ENCODE measurements at places on chromosomes 6 and 20. TPM values are rescaled to one million over a fixed set of nuclear protein-coding genes. Genes with fewer than 3 reads are reported as not detected.

DNA sequence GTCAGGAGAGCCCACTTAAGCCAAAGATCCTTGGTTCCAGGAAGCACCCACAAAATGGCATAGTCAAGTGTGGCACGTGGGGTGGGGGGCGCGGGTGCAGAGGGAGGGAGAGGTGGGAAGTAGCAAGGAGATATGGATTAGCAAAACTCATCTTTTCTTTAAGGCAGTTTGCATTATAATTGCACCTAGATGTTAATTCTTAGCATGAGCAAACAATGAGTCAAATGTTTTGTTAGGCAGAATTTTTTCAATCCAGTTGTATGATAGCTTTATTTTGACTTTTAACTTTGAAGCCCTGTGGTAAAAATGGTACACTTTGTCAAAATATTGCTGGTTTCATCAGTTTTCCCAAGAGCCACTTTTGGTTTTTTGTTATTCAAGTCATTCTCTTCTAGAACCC, 15.0 kb downstream of the SCAND1 start:
- DNase-seq, result no peak

DNA sequence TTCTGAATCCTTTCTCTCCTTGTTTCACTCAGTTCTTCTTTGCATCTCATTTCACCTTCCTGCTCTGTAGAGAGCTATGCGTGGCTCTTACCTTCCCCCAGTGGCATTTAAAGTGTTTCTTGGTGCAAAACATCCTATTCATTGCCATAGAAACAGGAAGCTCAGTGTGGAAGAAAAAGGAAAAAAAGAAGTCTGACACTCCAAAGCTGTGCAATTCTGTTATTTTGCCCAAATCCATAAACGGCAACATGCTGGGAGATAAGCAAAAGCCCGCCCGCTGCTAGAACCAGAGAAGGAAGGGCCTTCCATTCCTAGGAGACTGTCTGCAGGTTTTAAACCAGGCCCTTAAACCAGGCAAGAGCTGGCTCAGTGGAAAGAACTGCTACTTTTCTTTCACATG, 247.1 kb downstream of the HIVEP2 start:
- DNase-seq, result no peak

DNA sequence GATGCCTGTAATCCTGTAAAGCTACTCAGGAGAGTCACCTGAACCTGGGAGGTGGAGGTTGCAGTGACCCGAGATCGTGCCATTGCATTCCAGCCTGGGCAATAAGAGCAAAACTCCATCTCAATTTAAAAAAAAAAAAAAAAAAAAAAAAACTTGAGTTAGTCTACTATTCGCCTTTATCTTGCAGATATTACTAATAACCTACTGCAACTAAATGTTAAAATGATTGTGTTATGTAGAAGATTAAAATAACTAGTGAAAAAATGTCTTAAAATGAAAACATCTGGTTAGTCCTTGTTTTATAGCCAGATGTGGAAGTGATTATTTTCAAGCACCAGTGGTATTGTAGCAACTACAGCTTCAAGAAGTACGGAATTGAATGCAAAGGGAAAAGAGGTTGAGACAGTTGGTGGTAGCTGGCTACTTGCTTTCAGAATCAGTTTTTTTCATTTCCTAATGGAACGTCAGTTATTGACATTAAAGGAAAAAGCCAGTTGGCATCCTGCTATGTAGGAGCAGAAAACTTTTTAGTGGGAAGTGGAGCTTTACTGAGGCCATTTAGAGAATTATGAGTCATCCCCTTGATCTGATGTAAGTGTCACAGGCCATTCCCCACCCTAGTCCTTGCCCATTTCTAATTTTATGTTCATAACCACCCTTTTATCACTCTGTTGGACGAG, 43.8 kb upstream of the DYNLRB1 start:
- DNase-seq, result no peak

Gene ASIP
- total RNA-seq, result 1.2 TPM

Gene HTR1B
- total RNA-seq, result not detected

- DNase-seq, result no peak
These were observed 43.2 kb upstream of the SMIM8 start for GRCh38 chr6:87279196-87279595.

DNA sequence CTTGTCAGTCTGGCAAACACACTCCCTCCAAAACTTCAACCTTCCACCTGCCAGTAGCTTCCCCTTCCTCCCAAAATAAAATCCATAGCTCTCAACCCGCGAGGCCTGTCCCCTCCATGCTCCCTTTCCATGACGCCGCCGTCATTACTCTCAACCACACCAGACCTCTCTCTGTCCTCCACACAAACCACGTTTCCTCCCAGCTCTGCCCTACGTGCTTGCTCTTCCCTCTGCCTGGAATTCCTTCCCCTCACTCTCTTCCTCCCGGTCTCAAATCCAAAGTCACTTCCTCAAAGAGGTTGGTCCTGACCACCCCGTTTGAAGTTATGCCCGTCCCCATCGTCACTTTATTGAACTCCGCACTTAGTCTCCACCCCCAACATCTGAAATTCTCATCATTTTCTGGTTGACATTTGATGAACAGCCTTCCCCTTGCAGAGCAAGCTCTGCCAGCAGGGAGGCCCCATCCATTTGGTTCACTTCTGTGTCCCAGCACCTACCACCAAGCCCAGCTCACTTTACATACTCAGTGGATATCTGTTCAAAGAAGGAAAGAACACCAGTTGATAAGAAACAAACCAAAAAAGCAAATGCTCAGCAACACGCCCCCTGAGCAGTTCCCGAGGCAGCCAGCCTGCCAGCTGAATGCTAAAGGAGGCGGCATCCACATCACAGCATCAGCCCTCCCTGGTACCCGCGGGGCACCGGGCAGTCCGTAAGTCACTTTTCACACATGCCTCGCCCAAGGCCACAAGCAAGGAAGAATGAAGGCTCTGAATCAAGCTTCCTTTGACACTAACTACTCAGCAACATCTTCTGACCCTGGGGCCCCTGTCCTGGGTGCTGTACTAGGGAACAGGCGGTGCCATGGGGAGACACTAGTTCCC, 125.0 kb downstream of the NFATC2 start:
- DNase-seq, result no peak

DNA sequence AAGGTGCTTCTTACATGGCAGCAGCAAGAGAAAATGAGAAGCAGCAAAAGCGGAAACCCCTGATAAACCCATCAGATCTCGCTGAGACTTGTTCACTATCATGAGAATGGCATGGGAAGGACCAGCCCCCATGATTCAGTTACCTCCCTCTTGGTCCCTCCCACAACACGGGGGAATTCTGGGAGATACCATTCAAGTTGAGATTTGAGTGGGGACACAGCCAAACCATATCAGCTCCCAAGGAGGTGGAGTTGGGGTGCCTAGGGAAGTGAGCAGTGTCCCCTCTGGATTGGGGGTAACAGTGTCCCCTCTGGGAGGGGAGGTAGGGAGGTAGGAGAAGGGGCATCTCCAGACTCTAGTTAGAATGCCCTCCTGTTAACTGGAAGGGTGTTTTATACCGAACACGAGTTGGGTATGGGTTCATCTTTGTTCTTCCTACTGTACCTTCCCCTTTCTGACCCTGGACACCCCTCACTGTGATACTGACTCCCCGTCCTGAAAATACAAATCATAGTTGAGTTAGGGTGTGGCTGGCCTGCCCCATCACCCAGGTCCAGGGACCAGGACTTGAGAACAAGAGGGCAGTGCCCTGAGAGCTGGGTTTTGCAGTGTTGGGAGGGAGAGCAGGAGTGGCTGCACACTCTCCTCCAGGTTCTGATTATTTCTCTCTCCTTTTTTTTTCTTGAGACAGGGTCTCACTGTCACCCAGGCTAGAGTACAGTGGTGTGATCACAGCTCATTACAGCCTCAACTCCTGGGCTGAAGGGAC, 62.0 kb downstream of the EFCAB8 start:
- DNase-seq, result no peak

GRCh38 chr6:164133095-164133494, 718.6 kb downstream of the QKI start:
- DNase-seq, result no peak

DNA sequence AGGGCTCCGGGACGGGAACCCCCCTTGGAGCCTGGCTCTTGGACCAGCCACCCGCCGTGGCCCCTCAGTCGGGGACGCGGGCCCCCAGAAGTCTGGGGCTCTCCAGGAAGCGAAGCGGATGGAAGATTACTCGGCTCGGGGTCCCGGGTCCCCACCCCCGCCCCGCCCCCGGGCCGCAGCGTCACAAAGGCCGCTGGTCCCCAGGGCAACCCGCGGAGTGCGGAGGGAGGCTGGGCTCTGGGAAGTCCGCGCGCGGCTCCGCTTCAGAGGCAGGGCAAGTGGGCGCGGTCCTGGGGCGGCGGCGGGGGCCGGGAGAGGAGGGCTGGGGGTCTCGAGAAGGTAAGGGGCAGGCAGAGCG, at the start of gene FNDC11:
TSS of gene FNDC11 (plus strand) at position 227 of the 358 bp plus-strand sequence. CDS start 1,505 bp downstream, outside the sequence.
- DNase-seq, result peak; percentile 68

DNA sequence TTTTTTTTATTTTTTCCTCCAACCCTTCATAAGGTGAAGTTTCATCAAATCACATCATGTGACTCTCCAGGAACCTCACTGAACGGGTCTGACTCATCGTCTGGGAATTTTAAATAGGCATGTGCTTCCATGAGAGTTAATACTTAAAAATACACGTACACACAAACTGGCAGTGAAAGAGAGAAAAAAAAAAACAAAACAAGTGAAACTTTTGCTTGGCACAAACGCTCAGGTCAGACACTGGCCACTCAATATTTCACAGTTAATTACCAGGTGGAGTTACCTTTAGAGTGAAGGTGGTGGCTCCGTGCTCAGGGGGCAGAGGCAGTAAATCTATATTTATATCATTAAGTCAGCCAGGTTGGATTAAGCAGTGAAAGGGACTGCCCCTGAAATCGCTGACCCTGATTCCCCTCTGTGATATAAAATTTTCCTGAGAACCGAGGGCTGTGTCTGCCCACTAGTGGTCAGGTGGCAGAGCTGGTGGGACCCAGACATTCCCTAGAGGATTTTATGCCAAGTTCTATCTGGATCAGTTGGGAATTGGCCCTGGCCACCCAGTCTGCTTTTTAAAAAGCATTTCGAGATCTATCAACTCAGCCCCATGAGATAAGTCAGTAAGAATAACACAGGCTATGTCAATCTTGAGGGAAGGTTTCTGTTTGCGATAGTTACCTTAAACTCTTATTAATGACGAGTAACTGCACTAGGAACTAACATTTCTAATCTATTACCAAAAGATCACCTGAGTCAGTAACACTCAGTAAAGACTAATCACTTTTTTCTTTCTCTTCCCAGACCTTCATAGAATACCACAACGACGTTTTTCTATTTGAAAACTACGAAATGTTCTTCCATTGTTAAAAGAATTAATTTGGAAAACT, 259.1 kb downstream of the HDGFL1 start:
- no peak for DNase-seq

- no peak for DNase-seq
These were observed 217.0 kb downstream of the TBX18 start for GRCh38 chr6:84547341-84547801.

GRCh38 chr20:32052090-32052777, at the start of gene HCK:
TSS of gene HCK (plus strand) at chr20:32052242.
- peak; percentile 56 for DNase-seq

- DNase-seq, result peak; percentile 90
These were observed 67.2 kb upstream of the TBC1D7 start for GRCh38 chr6:13395272-13396237.

Gene ACTL10
- 0.47 TPM for total RNA-seq

Gene FAM217A
- total RNA-seq, result not detected

Gene PKHD1
- total RNA-seq, result not detected

DNA sequence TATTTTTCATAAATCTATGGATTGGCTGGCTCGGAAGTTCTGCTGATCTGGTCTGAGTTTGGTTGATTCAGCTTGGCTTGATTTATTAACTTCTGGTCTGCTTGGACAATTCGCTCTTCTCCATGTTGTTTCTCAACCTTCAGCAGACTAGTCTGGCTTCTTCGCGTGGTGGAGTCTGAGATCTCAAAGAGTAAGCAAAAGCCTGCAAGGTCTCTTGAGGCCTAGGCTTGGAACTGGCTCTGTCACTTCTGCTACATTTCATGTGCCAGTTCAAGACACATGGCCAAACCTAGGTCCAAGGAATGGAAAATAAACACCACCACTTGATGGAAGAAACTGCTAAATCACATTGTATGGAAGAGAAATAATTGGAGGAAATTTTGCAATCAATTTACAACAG, 115.1 kb upstream of the JAG1 start:
- DNase-seq, result peak; percentile 38

Gene FABP7
- not detected for total RNA-seq

Gene SMPDL3A
- 4.7 TPM for total RNA-seq

DNA sequence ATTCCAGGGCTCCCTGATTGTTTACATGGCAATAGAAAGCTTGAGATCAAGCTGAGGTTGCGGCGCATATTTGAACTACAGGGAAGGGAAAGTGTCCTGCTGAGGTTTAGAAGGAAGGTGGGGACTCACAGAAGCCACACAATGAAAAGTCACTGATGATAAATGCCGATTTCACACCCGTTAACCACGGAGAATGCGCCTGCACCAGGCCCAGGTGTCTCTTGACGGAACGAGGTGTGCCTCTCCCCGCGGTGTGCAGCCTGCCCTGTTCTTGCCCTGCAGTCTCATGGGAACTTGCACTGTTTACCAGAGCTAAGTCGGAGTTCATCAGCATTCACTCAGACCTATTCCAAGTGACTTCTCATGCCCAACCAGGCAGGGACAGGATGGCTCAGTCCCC, 90.3 kb downstream of the LY86 start:
- no peak for DNase-seq

DNA sequence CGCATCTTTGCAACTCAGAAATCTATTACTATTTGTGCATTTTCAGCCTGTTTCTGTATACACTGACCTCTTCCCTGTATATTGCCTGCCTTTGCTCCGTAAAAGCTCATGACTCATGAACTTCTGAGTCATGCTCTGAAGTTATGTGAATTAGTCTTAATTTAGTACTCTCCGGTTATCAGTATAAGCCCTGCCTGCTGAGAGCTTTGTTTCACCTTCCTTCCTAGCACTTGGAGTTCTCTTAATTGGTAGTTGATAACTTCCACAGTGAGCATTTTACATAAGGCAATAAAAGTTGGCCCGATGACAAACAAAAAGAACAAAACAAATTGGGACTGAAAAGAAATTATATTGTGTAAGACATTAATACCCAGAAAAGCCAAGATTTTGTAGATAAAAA, 231.4 kb downstream of the GJA1 start:
- no peak for DNase-seq

DNA sequence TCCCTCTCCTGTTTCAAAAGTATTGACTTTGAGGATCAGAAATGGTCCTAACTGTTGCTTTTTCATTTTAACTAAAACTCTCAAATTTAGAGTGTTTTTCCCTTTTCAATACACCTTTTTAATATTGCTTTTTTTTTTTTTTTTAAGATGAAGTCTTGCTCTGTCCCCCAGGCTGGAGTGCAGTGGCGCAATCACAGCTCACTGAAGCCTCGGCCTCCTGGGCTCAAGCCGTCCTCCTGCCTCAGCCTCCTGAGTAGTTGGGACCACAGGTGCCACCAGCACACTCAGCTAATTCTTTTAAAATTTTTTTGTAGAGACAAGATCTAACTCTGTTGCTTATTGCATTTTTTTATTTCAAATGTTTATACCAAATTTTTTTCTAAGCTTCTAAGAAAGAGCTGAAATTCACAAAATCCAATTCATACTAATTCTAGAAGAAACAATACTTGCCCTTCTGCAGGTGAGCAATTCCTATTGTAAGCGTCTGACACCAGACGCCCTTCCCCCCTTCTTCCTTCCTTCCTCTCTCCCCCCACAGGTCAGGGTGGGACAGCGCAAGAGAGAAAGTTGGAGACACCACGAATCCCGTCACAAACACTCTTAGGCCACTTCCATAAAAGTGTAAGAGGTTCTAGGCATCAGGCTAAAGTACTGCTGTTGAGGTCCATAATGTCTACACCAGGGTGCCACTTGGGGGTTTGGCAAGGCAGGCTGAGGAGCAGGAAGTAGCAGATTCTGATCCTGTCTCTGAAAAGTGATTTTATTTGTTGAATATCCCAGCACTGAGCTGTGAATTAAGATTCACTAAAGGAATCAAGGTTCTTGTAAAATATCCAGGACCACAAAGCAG, 12.8 kb downstream of the DLL1 start:
- no peak for DNase-seq

- DNase-seq, result no peak
These were observed 1.9 kb downstream of the MKKS start for GRCh38 chr20:10432079-10432478.
